NCI-H2171 (cell line): ENCODE measurements at places on chromosomes 1 and 21.
A peak's percentile ranks its signal among the peaks of the same experiment; 100 is the strongest.

DNA sequence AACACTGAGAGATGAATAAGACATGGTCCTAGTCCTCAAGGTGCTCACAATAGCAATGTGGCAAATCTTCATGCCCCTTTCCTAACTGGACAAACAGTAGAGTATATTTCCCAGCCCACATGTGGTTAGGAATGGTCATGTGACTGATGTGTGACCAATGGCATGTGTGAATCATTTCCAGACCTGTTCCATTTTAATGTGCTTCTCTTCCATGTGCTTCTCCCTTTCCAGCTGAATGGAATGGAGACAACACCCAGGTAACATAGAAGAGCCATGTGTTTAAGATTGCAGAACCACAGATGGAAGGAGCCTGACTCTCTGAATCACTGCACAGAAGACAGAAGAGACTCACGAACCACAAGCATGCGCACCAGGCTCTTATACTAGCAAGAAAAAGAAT, 409.9 kb upstream of the NFIA start:
- DNase-seq: no peak

DNA sequence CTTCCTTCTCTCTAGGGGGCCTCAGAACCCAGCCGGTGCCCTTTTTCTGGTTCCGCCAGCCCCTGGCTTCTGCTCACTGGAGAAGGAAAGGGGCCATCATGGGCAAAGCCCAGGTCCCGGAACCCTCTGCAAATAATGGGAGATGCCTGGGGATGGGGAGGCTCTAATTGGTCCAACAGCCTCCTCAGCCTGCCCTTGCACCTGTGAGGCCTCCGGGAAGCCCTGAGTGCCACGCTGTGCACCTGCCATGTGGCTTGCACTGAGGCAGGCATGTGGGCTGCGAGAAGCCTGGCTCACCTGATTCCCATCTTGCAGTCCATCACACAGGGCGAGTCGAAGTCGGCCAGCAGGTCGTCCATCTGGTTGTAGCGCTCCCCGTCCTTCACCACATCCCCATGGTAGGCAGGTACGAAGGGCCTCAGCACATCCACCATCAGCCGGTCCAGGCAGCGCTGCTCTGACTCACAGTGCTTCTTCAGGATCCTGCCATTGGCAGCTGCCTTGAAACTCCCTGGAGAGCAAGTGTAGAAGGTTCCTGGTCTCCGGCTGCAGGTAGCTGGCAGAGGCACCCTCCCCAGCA, 92.1 kb downstream of the ITPKB start:
- DNase-seq: no peak

DNA sequence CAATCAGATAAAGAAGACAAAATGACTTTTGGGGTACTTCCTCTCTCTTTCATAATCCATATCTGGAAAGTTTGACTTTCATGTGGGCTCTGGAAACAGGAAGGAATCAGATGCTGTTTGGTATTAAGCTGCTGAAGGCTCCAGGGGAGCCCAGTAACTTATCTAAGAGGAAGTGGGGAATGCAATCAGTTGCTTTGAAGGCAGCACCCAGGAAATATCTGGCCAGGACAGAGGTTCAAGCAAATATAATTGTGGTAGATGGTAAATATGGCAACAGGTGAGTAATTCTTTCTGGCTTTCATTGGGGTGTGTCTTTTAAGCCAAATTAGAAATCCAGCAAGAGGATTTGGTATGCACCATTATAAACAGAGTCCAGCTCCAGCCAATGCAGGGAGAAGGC, 44.4 kb downstream of the COLGALT2 start:
- no peak for DNase-seq

DNA sequence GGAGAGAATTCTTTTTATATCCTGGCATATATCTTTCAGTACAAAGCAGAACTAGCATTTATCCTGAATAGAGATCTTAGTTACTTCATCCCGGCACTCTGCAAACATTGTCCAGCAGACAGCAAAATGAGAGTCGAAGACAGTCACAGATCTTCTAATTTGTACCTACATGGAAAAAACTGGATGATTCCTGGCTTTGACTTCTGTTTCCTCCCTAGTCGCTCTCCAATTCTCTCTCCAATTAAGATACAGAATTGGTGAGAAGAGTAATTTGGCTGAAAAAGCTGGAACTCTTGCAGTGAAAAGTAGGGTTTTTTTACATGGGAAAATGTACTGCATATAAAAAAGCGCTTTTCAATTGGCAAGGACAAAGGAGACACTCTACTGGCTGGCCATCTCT, 151.1 kb upstream of the C8B start:
- no peak for DNase-seq

- peak; percentile 57 for DNase-seq
Measured at GRCh38 chr1:41726899-41727748, 191.6 kb downstream of the HIVEP3 start.

- no peak for DNase-seq
Measured at GRCh38 chr1:203581841-203582240, 44.8 kb upstream of the ATP2B4 start.

DNA sequence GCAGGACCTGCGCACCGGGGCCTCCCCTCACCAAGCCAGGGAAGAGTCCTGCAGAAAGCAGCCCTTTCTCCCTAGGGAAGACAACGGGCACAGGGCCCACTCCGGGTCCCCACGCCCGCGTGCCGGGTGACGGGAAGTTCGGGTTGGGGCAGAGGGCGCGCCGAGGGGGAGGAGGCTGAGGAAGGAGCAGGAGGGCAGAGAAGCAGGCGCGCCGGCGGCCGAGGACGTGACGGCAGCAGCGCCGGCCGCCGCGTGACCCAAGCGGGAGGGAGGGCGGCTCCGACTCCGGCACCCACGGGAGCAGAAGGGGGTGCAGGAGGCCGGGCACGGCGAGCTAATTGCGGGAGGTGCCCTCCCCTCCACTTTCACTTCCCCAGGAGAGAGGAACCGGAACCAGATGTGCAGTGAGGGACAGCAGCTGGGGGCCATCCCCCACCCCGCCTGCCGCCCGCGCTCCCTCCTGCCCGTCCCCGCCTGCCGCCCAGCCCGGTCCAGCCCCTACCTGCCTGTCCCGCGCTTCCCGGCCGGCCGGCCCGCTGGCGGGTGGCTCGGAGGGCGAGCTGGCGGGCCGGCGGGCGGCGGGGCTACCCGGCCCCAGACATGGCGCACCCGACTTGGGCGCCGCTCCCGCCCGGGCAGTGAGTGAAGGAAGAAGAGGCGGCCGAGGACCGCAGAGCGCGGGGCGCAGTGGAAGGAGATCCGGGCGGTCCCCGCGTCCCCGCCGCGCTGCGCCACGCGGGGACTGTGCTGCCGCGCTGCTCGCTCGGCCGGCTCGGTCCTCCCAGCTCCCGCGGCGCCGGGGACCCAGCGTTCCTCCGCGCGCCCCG, 510 bp downstream of the DENND4B start:
- DNase-seq: peak; percentile 48

- peak; percentile 54 for DNase-seq
Measured at GRCh38 chr21:25638660-25639550, at the start of gene JAM2. Gene JAM2 (plus strand): TSS chr21:25639258. CDS start chr21:25639822, 564 bp downstream.

DNA sequence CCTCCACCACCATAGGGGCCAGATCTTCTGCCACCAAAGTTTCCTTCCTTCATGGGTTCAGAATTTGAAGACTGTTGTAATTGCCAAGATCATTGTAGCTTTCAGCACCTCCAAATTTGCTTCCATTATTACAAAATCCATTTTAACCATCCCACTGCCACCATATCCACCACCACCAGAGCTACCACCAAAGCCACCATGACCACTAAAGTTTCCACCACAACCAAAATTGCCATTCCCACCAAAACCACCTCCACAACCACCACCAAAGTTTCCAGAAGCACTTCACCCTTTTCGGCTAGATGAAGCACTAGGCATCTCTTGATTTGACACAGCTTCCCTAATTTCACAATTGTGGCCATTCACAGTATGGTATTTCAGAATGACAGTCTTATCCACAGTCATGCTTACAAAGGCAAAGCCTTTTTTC, 45.2 kb downstream of the SLC30A7 start:
- no peak for DNase-seq

- no peak for DNase-seq
Measured at GRCh38 chr1:78047106-78047505, 1.3 kb downstream of the GIPC2 start.

DNA sequence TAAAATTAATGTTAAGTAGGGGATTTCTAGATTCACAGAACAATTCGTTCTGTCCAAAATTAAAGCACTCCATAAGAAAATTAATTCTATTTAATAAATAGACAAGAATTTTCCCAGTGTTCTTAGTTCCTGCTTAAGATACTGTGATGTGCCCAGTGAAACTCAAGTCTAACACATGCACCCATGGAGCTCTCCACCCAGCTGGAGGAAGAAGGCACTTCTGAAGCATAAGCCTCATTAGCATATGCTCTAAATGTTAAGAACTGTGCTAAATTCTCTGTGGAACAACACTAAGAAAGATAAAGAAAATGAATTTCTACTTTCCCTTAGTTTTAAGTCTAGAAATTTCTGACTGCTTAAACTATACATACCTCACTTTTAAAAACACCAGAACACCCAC, 71.2 kb downstream of the TTLL7 start:
- DNase-seq: no peak

DNA sequence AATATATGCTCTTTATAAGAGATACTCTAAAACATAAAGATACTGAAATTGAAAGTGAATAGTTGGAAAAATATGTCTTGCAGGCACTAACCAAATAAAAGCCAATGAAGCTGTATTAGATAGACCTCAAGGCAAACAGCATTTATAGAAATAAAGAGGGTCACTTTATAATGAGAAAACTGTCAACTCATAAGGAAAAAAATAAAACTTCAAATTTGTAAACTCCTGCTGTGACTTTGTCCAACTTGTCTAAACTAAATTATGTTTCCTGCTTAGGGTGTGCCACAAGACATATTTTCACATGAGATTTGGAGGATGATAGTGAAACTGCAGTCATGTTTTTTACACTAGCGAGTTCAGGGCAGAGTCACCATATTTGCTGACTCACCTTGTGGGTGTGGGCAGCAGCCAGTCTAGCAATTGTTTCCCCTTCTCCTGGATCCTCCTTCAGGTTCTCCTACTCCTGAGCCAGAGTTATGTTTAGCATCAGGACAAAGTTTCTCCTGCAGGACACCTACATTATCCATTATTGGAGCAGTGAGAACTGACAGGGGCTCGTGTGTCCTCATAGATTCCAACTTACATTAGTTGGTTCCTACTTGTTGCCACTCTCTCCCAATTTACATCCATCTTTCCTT, 43.8 kb downstream of the CD53 start:
- no peak for DNase-seq

DNA sequence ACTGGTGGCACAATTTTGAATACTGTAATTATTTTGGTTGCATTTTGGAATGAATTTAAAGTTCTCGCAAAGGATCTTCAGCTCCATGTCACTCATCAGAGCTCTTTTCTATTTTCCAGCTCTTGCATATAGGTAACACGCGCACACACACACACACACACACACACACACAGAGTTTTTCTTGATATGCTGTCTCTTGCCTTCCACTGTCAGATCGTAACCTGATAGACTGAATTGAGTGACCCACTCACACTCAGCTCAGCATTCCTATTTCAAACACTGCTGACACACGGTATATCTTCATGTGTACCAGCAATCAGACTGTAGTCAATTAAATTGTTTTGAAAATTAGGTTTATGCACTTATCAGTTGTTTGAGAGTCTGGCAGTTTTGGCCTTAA, 214.1 kb downstream of the PBX1 start:
- no peak for DNase-seq

- DNase-seq: no peak
Measured at GRCh38 chr1:5883129-5884048, 108.8 kb downstream of the NPHP4 start.

DNA sequence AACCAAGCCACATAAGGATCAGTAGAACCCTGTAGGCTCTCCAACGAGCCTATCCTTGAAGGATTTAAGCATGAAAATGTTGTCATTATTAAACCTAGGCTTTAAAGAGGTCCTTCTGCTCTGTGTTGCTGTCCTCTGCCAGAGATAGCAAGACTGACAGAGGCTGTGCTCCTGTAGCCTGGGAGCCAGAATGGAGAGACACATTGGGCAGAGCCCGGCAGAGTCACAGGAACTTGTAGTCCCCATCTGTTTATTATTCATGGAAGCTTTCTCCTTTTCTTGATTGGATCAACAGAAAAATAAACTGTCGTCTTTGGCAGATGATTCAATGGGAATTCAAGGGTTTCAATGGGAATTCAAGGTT, 19.2 kb upstream of the SLAMF1 start:
- DNase-seq: no peak

- no peak for DNase-seq
Measured at GRCh38 chr1:194013561-194013960, 827.1 kb upstream of the B3GALT2 start.

GRCh38 chr1:153341431-153341934, 7.2 kb downstream of the PGLYRP4 start:
- DNase-seq: no peak

DNA sequence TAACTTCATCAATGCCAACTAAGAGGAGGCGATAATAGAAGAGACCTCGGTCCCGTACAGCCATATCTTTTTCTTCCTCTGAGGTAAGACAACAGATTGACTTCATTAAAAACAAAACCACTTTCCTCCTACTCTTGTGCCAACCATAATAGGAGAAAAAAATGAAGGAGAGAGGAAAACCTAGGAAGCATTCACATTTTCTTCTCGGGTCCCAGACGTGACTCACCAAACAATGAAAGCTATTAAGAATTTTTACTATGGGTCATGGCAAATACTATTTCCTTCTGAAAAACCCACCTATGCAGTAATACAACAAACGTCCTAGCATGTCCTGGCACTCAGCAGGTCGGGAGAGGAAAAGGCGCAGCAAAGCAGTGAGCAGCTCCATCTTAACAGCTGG, 8.6 kb upstream of the BCL2L15 start:
- no peak for DNase-seq

GRCh38 chr1:29641921-29642320, 405.6 kb downstream of the PTPRU start:
- no peak for DNase-seq

- DNase-seq: peak; percentile 27
Measured at GRCh38 chr1:156281693-156282478, 739 bp downstream of the SMG5 start.

GRCh38 chr1:198166900-198167299, 10.1 kb downstream of the NEK7 start:
- DNase-seq: no peak

GRCh38 chr1:6116137-6116536, 64.0 kb downstream of the CHD5 start:
- no peak for DNase-seq

DNA sequence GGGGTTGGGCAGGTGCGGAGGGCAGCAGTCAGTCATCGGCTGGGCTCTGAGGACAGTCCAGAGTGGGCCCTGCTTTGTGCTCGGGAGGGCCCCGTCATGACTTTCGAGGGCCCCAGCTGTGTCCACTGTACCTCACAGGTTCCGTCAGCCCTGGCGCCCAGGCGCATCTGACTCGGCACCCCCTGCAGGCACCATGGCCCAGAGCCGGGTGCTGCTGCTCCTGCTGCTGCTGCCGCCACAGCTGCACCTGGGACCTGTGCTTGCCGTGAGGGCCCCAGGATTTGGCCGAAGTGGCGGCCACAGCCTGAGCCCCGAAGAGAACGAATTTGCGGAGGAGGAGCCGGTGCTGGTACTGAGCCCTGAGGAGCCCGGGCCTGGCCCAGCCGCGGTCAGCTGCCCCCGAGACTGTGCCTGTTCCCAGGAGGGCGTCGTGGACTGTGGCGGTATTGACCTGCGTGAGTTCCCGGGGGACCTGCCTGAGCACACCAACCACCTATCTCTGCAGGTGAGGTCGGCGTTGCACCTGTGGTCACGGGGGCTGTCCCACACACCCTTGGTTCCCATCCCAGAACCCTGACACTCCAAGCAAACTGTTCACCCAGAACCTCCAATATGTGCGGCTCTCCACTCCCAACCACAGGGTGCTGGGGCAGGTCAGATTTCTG, 7.8 kb downstream of the PODN start:
- no peak for DNase-seq
